Esophagus mucosa (tissue), 1 donor: ENCODE measurements at places on chromosomes 13 and 19. TPM values are rescaled to one million over a fixed set of nuclear protein-coding genes. Genes with fewer than 3 reads are reported as not detected.

Gene DNAAF3
- total RNA-seq, result 1.9 TPM

Gene PPP1R37
- total RNA-seq, result 24.2 TPM

Gene MED29
- total RNA-seq, result 21.4 TPM

Gene TMEM221
- total RNA-seq, result not detected

Gene KLHL1
- not detected for total RNA-seq

Gene PGLYRP1
- not detected for total RNA-seq

Gene ZNF729
- not detected for total RNA-seq

Gene PSG7
- total RNA-seq, result not detected

Gene HCST
- total RNA-seq, result 0.96 TPM

Gene SHD
- total RNA-seq, result not detected

Gene CNN1
- total RNA-seq, result 8.3 TPM

Gene CEACAM1
- total RNA-seq, result 97.8 TPM

Gene ZNF784
- 3.8 TPM for total RNA-seq

Gene WDR62
- 2.4 TPM for total RNA-seq

Gene ZNF135
- total RNA-seq, result 0.68 TPM

Gene OR1M1
- not detected for total RNA-seq

Gene U2AF1L4
- 10.1 TPM for total RNA-seq

Gene JSRP1
- total RNA-seq, result not detected

Gene MAP3K10
- 5.1 TPM for total RNA-seq
